Thymus (tissue), 14 donors: ENCODE measurements at places on chromosomes 4 and X. TPM values are rescaled to one million over a fixed set of nuclear protein-coding genes. Genes with fewer than 3 reads are reported as not detected.

Gene AMOT
- total RNA-seq = 3.8 TPM

Gene VBP1
- 82.3 TPM for total RNA-seq

Gene ARHGEF9
- total RNA-seq = 14.5 TPM

Gene CFP
- 19.8 TPM for total RNA-seq

Gene ADH6
- total RNA-seq = 0.09 TPM

Gene PDE5A
- 5.2 TPM for total RNA-seq

Gene C4orf54
- 1.4 TPM for total RNA-seq

Gene COL4A5
- total RNA-seq = 7.4 TPM

Gene PABPC4L
- 3.1 TPM for total RNA-seq

Gene GRID2
- total RNA-seq = 0.09 TPM

Gene MAGIX
- total RNA-seq = 1.3 TPM

Gene DACH2
- total RNA-seq = 0.05 TPM

Gene CSAG3
- total RNA-seq = 0.52 TPM

Gene ZDHHC15
- total RNA-seq = 0.90 TPM

Gene SCRG1
- total RNA-seq = 0.05 TPM

Gene CYSLTR1
- 5.7 TPM for total RNA-seq

Gene AP1AR
- total RNA-seq = 17.6 TPM

Gene BST1
- total RNA-seq = 4.1 TPM

Gene TMSB15B
- total RNA-seq = 9.1 TPM

Gene CFI
- total RNA-seq = 3.0 TPM

Gene HELT
- not detected for total RNA-seq

Gene TGIF2LX
- total RNA-seq = not detected

Gene SLC10A6
- 0.05 TPM for total RNA-seq

Gene MGARP
- total RNA-seq = 0.19 TPM

Gene SEPSECS
- total RNA-seq = 14.5 TPM

Gene LONRF3
- total RNA-seq = 0.19 TPM

Gene GRSF1
- 118 TPM for total RNA-seq

Gene XK
- 0.66 TPM for total RNA-seq

Gene CNKSR2
- total RNA-seq = 3.4 TPM

Gene KIT
- 3.4 TPM for total RNA-seq

Gene AADAT
- 1.7 TPM for total RNA-seq

Gene MYL5
- 34.1 TPM for total RNA-seq
